HepG2 (cell line): ENCODE measurements at places on chromosomes 12 and 14.

GRCh38 chr12:49489720-49490119, 49.1 kb upstream of the KCNH3 start:
- no peak for DNase-seq

DNA sequence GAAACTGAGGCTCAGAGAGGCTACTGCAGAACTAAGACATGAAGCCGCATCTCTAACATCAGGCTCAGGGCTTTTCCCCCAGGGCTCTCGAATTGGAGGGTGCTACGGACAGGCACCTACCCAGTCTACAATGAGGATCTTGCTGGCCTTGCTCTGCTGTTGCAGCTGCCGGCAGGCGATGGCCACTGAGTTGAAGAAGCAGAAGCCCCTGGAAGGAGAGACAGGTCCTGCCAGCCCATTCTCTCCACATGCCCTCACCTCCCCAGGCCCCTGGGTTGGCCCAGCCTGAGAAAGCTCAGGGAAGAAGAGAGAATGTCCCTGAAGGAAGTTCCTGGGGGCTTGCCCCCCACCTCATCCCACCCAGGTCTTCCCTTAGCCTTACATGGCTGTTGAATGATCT, 16.1 kb downstream of the SLC48A1 start:
- no peak for DNase-seq

DNA sequence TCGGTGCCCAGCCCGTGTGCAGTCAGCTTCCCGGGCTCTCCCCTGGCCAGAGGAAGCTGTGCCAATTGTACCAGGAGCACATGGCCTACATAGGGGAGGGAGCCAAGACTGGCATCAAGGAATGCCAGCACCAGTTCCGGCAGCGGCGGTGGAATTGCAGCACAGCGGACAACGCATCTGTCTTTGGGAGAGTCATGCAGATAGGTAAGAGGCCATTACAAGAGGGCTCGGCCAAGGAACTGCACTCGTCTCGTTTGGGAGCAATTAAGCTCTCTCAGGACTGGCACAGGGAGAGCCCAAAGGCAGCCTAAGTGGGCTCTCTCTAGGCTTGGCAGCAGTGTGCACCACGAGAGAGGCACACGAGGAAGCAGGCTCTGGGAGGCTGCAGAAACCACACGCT, 3.7 kb downstream of the WNT5B start:
- no peak for DNase-seq

DNA sequence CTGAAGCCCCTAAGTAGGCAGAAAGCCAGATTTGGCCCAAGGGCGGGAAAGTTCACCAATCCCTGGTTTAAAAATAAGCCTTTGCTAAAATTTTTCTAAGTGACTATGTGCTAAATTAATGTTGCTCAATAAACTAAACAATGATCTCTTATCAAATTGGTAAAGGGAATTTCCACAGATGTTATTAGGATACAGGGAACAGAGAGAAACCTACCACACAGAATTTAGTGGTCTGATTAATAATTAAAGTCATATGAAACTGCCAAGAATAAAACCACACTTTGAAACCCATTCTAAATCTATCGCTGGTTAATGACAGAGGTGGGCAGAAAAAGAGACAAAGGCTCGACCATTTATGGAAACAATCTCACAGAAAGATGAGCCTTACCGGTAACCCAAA, 22.0 kb downstream of the ANAPC5 start:
- DNase-seq, result no peak

GRCh38 chr14:94992046-94992445, 165.3 kb downstream of the DICER1 start:
- no peak for DNase-seq

DNA sequence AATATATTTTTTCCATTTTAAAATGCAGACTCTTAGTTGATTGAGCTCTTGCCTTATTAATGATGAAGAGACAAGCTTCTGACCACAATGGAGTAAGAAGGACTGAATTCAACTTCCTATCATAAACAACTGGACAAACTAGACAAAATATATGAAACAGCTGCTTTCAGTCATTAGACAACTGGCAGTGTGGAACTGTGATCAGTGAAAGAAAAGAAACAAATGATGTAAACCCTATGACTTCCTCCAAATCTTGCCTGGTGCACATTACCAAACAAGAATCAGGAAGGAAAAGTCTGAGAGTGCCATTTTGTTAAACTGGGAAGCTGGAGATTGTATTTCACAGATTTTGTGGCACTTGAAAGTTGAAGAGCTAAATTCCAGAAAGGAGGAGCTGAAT, 154.7 kb upstream of the ATXN7L3B start:
- DNase-seq, result no peak

GRCh38 chr12:121297435-121297991, 1.0 kb upstream of the CAMKK2 start:
- DNase-seq, result peak; percentile 48
